ENCODE measurements at places on chromosomes 2 and 18.
A peak's percentile ranks its signal among the peaks of the same experiment; 100 is the strongest.

DNA sequence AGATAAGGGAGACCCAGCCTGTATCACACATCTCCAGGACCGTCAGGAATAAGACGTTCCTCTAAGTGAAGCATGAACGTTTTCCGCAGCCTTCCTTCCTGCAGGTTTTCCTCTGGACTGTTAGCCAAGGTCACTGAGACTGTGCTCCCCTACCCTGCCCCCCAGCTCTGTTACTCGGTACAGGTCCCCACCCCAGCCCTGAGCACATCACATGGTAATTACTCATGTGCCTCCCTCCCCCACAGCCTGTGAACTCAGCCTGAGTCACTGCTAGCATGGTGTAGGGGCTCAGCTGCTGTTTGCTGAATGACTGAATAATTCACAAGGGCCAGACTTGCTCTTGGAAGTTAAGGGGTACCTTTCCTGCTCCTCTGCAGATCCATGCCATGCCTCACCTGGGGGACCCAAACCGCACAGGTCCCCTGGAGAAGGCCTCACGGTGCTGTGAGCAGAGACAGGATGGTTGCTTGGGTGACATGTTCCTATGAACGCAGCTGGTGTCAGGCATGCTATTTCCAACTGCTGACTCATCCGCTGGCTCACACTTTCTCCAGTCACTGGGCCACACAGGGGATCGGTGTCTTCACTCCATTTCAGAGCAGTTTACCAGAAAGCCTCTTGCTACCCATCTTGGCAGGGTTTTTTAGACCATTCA lies 88.2 kb downstream of the PLB1 start:
- DNase-seq = peak; percentile 85

DNA sequence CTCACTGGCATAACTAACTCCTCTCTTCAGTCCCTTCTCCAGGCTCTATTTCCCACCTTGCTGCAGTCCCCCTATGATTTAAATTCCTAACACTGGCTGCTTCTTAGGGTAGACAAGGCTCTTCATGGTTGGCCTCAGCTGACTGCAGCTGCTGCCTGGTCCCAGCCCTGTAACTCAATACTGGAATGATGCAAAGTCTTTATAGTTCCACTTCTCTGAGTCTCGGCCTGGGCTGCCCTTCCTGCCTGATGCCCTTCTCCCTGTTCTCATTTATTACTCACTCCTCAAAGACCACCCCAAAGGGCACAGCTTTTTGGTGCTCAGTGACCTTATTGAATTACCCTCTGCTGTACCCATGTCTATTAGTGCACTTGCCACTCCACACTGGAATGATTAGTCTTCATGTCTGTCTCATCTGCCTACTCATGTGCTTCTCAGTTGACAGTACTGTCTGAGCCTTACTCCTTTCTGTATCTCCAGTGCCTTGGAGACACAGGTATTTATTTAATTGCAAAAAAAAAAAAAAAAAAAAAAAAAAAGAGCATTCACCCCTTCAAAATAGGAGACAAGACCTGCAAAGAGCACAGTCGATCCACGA lies 199.4 kb upstream of the REV1 start:
- DNase-seq = no peak

DNA sequence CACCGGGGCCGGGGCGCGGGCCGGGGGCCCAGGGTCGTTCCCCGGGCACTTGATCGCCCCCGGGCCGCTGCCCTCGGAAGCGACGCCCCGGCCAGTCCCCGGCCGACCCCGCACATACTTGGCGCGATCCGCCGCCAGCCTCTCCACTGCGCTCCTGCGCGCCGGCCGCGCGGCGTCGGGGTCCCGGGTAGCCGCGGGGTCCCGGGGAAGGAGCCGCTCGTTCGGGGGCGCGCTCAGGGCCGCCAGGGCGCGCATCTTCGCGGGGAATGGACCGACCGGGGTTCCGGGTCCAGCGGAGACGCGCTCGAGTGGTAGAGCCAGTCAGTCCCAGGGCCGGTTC lies 204 bp downstream of the FAM110C start:
- no peak for DNase-seq

GRCh38 chr18:42131066-42131929 lies 176.3 kb downstream of the PIK3C3 start:
- DNase-seq = no peak

DNA sequence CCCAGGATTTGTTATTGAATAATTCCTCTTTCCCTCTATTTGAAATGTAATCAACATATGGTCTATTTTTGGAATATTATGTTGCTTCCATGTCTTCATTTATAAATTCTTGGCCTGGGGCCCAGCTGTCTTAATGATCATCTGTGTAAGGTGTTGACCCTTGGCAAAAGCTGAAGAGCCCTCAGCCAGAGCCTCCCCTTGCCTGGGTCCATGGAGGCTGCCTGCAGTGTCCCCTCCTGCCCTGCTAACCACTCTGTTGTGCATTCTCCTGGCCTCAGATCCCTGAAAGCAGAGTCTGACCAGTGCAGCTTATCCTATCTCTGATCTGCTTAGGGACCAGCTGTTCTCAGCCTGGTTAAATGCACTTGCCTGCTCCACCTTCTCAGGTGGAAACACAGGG lies 226.1 kb upstream of the APCDD1 start:
- no peak for DNase-seq

- DNase-seq = no peak
Measured at GRCh38 chr2:39524756-39525635, 87.9 kb upstream of the MAP4K3 start.

DNA sequence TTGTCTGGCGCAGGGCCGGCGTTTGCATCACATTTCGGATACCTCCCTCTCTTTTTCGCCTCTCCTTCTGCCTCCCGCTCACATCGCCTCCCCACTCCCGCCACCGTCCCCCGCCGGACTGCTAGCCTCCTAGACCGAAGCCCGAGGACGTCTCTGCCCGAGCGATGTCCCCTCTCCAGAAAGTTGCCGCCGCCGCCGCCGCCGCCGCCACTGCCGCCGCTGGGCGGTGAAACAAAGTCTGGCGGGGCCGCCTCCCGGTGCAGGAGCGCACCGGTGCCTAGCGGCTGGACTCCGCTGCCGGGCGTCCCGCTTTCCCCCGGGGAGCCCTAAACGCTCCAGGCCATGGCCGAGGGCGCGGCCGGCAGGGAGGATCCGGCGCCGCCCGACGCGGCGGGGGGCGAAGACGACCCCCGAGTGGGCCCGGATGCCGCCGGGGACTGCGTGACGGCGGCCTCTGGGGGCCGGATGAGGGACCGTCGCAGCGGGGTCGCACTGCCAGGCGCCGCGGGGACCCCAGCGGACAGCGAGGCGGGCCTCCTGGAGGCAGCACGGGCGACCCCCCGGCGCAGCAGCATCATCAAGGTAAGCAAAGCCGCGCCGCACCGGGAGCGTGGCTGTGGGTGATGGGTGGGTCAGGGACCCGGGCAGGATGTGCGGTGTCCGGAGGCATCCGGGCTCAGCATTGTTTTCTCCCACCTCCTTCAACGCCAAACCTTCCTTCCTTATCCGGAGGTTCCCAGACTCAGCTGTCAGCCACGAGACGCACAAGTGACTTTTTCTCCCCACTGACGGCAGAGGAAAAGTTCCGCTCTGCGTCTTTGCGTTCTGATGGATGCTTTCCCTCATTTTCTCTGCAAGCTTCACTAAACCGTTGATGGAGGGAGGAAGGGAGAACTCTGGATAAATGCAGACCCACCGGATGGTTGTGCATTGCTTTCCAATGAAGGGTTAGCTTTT lies 643 bp downstream of the PLCL1 start:
- DNase-seq = peak; percentile 24

- DNase-seq = no peak
Measured at GRCh38 chr18:6743999-6744398, 14.5 kb downstream of the ARHGAP28 start.

DNA sequence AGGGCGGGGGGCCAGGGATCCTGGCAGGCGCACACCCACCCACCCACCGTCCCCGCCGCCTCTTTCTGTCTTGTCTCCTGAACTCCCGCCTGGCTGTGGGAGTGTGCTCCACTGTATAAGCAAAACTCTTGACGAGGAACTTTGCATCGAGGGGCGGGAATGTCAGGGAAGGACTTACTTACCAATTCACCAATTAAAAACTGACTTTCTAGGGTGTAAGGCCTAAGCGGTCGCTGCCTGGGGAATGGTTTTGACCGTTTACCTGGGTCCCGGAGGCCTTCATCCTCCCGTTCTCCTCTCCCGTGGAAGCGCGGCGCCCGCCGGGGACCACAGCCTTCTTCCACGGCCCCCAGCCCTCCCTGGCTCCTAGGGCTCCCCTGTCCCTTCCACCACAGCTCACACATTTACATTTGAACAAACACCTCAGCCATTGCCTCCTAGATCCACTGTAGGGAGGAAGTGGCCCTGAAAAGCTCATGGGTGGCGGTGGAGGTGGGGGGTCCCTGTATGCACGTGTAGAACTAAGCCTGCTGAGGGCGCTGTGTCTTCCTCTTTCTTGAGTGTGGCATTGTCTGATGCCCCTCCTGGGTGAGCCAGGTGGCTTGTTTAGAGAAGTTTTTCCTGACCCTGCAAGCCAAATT lies 8.9 kb downstream of the ASIC4 start:
- DNase-seq = no peak

DNA sequence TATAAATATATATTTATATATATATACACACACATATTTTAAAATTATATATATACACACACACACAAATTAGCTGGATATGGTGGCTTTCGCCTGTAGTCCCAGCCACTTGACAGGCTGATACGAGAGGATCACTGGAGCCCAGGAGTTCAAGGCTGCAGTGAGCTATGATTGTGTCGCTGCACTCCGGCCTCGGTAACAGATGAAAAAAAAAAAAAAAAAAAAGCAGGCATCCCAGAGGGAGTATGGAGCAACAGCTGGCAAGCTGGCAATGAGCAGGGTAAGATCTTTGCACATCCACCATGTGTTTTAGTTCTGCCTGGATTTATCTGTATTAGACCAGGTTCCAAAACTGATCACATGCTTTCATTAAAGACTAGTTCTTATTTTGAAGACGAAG lies 170.1 kb downstream of the MAP2 start:
- no peak for DNase-seq
